ENCODE measurements at places on chromosomes 1 and 21.

- no peak for DNase-seq
Measured at GRCh38 chr1:147613506-147613905, 56.8 kb downstream of the ACP6 start.

- no peak for DNase-seq
Measured at GRCh38 chr1:46820560-46821060, 21.8 kb downstream of the CYP4B1 start.

- DNase-seq: no peak
Measured at GRCh38 chr1:103337779-103338178, 187.7 kb upstream of the RNPC3 start.

DNA sequence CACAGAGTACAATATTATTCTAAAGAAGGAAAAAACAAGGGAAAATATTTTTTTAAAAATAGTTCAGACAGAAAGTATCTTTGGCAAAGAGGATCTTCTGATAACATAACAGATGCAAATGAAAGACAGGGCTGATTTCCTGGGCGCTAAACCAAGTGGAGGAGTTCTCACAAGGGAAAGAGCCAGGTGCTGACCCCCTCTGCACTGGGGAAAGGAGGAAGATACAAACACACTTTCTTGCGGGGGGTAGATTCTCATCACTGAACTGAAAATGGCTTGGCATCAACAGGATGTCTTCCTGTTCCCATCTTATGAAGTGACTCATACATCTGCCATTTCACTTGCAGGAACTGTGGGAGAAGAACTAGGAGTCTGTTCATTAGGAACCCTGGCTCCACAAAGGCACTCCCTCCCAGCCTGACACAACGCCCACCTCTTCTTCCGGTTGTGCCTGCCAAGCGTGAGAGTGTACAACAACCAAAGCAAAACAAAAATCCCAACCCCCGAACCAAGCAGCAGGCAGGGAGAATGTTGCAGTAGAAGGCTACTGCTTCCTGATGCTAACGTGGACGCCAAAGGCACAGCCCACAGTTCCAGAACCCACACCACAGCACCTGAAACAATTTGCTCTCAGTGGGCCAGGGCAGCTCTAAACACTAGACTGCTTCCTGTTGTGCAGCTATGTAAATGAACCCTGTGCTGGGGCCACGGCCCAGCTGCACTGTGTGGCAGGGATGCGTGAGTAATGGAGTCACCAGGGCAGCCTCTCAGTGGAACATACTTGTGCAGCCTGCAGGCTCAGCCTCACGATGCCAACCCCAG lies 51.0 kb downstream of the GADD45A start:
- DNase-seq: no peak

DNA sequence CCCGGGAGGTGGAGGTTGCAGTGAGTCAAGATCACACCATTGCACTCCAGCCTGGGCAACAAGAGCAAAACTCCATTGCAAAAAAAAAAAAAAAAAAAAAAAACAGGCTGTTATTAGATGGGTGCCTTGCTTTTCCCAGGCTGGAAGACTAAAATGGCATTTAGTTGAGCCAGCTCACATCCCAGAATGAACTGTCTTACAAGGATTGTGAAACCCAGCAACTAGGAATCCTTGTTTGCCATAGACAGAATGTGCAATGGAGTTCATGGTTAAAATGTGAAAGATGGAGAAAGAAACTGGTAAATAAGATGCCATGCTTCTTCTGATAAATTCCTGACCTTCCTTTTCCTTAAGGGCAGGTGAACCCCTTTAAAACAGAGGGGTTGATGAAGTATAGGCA lies 215.8 kb upstream of the GREM2 start:
- no peak for DNase-seq

GRCh38 chr1:240965581-240966091 lies 353.7 kb upstream of the GREM2 start:
- DNase-seq: peak; percentile 28

GRCh38 chr1:109763646-109764415 lies at the start of gene EPS8L3:
Gene EPS8L3, minus strand, starts transcription at chr1:109763923. Its CDS starts 2,174 bp downstream, at chr1:109761749.
- DNase-seq: no peak

DNA sequence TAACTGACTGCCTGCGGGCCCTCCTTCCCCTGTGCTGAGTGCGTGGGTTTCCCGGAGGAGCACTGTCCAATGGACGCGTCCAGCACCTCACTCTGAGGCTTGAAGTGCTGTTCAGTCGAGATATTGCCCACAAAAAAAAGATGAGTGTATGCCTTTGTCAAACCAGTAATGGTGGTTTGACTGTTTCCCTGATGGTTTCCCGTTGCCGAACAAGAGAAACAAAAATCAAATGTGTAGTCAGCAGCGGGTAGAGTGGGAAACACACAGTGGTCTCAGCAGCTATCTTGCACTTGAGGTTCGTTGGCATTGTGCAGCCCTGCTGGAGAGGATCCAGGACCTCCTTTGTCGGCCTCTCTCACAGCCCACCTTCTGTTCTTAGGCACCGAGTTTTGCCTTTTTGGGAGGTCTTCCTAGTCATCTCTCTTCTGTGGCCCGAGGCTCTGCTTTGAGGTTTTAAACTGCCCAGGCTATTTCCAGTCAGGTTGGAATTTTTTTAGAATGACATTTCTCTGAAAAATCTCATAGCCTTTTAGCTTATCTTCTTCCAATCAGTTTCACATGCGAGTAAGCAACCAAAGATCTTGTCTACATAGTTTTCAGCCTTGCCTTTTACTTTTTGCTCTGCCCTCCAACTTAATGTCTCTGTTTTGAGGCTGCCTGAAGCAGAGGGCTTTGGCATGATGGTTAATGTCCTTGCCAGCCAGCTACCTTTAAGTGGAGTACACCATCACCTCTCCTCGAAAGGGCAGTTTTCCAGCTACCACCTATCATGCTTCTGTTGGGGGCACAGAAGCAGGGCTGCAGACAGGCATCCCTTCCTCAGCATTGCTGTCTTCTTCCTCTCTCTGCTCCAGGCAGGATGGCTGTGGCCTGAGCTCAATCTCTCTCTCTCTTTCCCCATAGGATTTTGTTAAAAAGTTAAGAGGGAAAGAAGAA lies 132.3 kb downstream of the URB2 start:
- no peak for DNase-seq

Data from NCI-H524 treated with DMSO at 0.1 percent for 48 hours (cell line).